Skeletal muscle cell (primary cell): ENCODE measurements at places on chromosomes 6 and 20.

- no peak for DNase-seq
These were observed 20.8 kb downstream of the DAAM2 start for GRCh38 chr6:39812853-39813533.

GRCh38 chr6:61977099-61977498 lies 308.9 kb downstream of the KHDRBS2 start:
- DNase-seq: no peak

- no peak for DNase-seq
These were observed 875.3 kb downstream of the EYS start for GRCh38 chr6:64831680-64832079.

DNA sequence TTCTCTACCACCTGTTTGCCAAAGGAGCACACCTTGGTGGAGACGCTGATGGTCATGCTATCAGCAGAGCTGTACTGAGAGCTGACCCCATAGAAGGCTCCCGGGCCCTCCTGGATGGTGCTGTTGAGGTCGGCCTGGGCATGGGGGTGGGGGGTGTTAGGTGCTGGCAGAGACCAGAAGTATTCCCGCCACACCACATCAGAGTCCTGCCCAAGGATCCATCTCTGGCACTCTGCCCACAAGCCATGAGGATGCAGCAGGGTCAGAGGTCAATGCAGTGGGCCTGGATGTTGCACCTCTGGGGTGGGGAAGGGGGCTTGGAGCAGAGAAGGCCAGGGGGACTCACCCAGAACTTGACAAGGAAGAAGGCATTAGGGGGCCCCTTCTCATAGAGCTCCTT lies 7.4 kb downstream of the RPL10A start:
- DNase-seq: no peak

- DNase-seq: no peak
These were observed 355.4 kb downstream of the CDH26 start for GRCh38 chr20:60313614-60314013.

DNA sequence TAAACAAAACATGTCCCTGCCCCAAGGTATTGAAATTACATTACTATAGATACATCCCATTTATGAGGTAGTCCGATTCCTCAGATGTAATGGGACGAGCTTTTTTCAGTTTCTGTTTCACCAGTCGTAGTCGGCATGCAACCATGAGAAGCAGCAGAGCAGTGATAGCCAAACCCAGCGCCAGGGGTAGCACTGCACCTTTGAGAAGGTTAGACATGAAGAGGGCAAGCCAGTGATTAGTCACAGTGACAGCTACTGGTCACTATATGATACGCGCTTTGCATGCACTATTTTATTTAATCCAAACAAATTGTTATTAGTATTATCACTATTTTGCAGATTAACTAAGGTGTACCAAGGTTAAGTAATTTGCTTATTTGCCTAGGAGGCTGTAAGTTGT lies 43.7 kb downstream of the LRP11 start:
- no peak for DNase-seq

DNA sequence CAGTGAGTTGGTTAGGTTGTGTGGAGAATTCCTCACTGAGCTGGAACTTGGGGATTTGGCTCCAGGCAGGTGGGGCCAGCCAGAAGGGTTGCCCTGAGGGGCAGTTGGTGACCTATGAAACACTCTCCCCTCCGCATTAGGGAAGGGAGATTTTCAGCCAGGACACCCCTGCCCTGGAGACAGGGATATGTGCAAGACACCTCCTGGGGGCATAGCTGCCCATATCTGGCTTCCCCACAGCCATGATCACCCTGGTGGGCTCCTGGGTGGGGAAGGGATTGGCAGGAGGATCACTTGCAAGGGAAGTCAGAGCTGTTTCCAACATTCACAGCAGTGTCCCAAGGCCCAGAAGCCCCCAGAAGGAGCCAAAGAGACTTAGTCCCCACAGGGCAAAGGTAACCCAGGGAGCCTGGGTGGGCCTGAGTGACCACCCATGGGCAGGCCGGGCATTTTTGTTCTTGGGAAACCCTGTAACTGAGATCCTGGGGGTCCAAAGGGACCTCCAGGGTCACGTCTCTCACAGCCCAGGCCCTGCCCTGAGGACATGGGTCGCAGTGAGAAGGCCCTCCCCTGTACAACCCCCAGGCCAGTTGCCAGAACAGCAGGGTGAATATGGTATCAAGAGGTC lies 145.8 kb downstream of the MRPL14 start:
- no peak for DNase-seq

GRCh38 chr20:63708301-63709148 lies 686 bp downstream of the ZGPAT start:
- DNase-seq: no peak

GRCh38 chr6:35096129-35096862 lies 44.8 kb downstream of the TCP11 start:
- DNase-seq: peak; percentile 70

DNA sequence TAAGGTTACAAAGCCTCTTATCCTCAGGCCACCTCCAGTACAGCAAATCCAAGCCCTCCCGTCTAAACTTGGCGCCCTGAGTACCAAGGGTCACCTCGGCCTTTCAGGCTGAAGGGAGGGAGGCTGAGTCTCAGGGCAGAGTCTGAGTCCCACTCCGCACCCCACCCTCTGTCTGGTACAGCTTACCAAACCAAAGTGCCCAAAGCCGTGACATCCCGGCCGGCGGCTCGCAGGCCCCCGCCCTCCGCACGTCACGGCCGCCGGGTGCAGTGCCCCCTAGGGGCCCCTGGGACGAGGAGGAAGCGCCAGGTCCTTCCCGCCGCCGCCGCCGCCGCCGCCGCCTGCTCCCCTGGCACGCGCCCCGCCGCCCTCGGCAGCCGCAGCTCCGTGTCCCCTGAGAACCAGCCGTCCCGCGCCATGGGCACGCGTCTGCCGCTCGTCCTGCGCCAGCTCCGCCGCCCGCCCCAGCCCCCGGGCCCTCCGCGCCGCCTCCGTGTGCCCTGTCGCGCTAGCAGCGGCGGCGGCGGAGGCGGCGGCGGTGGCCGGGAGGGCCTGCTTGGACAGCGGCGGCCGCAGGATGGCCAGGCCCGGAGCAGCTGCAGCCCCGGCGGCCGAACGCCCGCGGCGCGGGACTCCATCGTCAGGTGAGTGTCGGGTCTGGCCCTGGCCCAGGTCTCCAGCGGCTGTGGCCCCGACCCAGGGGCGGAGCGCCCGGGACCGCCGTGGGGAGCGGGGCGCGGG lies at the start of gene MTHFD1L:
MTHFD1L (plus strand) TSS at position 297 of the 741 bp plus-strand sequence; CDS start at position 418, 121 bp downstream.
- peak; percentile 77 for DNase-seq

- no peak for DNase-seq
These were observed 103.6 kb downstream of the GMDS start for GRCh38 chr6:2141644-2142290.

- DNase-seq: no peak
These were observed 89.9 kb downstream of the ARID1B start for GRCh38 chr6:156867121-156867520.

DNA sequence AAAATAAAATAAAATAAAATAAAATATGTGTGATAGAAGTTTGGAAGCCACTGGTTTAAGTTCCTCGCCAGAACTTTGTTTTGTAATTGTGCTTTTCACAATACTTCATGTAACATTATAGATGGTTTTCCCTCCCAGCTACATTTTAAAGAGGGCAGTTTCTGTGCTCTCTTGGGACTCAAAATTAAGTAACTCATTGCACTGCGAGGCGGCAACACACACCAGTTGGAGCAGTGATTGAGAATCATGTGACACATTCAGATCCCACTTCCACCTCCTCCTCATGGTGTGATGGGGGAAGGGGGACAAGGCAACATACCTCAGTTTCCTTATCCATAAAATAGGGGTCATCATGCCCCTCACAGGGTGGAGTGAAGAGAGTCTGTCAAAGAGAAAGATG lies 7.5 kb downstream of the C2 start:
- DNase-seq: no peak

DNA sequence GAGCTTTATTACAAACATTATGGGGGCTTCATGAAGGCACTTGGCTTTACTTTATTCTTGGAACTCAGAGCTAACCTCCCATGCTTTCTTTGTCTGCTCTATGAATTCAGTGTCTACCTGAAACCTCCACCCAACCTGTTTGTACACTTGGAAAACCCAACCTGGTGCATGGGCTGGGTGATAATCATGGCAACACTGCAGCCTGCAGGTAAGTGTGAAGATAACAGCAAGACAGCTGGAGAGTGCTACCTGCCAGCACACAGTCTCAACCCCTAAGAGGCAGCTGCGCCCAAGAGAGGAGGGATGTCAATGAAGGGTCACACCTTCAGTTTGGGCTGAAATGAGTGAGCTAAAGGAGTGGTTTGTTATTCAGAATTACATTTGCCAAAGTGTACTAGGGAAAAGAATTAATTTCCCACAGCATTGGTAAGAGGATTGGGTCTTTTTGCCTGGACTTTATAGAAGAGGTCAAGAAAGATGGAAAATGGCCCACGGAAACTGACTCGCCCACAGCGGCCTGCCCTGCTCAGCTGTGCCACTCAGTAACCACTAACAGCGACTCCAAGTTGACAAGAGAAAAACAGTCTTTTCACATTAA lies 24.4 kb downstream of the FOXQ1 start:
- no peak for DNase-seq

- DNase-seq: no peak
These were observed 90.6 kb downstream of the ERMARD start for GRCh38 chr6:169841907-169842606.

DNA sequence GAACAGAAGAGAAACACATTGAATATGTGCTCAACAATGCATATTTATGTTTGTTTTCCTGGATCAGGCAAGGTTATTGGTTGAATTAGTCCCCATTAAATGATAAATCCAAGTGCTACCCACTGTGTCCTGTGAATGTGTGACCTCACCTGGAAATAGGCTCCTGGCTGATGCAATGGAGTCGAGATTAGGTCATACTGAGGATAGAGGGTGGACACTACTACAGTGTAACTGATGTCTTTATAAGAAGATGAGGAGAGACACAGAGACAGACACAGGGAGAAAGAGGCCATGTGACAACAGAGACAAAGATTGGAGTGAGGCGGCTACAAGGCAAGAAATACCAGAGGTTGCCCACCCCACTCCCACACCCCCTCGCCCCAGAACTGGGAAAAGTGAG lies 559.3 kb downstream of the C6orf118 start:
- DNase-seq: no peak

DNA sequence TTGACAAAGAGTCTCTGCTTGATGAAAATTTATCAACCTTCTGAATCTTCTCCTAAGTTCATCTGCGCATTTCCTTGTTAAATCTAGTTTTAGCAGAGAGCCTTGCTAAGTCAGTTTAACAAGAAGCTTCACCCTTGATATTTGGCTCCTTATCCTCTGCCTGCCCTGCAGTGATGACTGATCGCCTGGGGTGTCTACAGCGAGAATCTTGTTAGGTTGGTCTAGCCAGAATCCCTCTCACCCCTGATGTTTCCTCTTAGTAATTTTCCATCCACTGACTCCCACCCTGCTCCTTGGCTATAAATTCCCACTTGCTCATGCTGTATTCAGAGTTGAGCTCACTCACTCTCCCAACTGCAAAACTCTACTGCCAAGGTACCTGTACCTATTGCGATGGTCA lies 114.1 kb downstream of the TENT5A start:
- no peak for DNase-seq

GRCh38 chr6:13445744-13446115 lies 41.7 kb downstream of the GFOD1 start:
- no peak for DNase-seq

GRCh38 chr6:56393615-56394612 lies 146.5 kb upstream of the COL21A1 start:
- no peak for DNase-seq

- DNase-seq: no peak
These were observed 85.1 kb downstream of the SMOC2 start for GRCh38 chr6:168525926-168526630.

GRCh38 chr6:139114746-139115145 lies 20.1 kb upstream of the HECA start:
- no peak for DNase-seq

GRCh38 chr6:43878823-43879495 lies 108.9 kb downstream of the VEGFA start:
- no peak for DNase-seq

- DNase-seq: no peak
These were observed 12.6 kb downstream of the SERPINB6 start for GRCh38 chr6:2958776-2959175.

DNA sequence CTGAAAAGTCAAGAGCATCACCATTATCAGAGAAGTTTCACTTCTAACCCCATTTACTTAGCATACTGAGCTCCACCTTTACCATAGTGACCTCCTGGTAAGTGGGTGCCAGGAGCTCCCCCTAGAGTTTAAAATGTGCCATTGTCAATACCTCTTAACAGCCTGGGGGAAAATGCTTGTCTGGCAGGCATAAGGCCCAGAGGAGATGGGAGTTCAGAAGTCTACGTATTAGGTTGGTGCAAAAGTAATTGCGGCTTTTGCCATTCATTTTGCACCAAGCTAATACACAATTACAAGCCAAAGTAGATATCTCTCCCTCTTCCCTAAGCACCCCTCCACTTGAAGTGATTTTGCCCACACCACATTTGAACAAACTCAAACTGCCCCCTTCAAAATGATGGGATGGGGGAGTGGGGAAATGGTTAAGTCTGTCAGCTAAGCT lies 919.0 kb downstream of the KIF16B start:
- no peak for DNase-seq

- DNase-seq: no peak
These were observed 15.6 kb upstream of the SYNDIG1 start for GRCh38 chr20:24453869-24454268.

DNA sequence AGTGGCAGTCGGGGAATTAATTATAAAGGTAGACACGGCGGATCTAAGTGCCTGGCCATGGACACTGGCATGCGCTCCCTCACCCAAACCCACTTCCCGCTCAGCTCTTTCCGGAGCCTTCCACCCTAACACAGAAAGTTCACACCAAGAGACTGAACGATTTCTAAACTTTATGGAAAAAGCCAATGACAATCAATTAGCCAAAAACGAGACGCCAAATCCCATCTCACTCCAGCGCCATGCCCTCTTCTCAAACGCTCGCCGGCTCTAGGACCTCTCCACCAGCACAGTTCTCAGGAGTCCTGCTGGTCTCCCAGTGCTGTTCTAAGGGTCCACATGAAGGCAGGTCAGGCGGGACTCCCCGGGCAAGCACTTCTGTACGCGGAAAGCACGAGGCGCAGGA lies 641 bp downstream of the SF3B5 start:
- no peak for DNase-seq

GRCh38 chr6:169958510-169958909 lies 207.1 kb downstream of the ERMARD start:
- no peak for DNase-seq

GRCh38 chr20:25136643-25137559 lies 55.0 kb upstream of the VSX1 start:
- DNase-seq: peak; percentile 74

- peak; percentile 37 for DNase-seq
These were observed at the start of gene FAM50B for GRCh38 chr6:3848925-3849605. FAM50B (plus strand) TSS chr6:3849373; CDS start chr6:3849812, 439 bp downstream.

DNA sequence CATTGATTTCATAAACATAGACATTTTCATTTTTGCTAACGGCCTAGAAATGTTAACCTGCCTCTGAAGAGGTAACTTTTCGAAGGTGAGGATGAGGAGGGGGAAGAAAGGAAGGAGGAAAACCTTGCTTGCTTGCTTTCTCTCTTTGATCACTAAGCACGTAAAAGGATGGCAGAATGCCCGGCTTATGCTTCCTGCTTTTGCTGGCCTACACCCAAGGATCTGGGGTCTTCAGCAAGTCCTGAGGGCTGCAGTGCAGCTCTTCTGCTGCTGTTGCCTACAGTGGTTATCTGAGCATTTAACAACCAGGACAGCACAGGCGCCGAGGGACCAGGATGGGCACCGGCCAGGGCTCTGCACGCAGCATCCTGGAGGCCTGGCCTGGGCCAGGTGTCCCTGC lies 150.8 kb upstream of the TAB2 start:
- DNase-seq: no peak

GRCh38 chr6:144131248-144131709 lies 19.0 kb upstream of the STX11 start:
- peak; percentile 50 for DNase-seq

- DNase-seq: no peak
These were observed 38.3 kb downstream of the ATG5 start for GRCh38 chr6:106287215-106287614.
